Activated naive CD4-positive, alpha-beta T cell treated with anti-CD3 and anti-CD28 coated beads, Interleukin-2, amount 50 U/mL, for 72 hours (primary cell): ENCODE measurements at places on chromosomes 3 and 15. TPM values are rescaled to one million over a fixed set of nuclear protein-coding genes. Genes with fewer than 3 reads are reported as not detected.

Gene GRIP2
- total RNA-seq, result not detected

GRCh38 chr3:193029800-193030199 lies 112.1 kb upstream of the MB21D2 start:
- DNase-seq, result no peak

DNA sequence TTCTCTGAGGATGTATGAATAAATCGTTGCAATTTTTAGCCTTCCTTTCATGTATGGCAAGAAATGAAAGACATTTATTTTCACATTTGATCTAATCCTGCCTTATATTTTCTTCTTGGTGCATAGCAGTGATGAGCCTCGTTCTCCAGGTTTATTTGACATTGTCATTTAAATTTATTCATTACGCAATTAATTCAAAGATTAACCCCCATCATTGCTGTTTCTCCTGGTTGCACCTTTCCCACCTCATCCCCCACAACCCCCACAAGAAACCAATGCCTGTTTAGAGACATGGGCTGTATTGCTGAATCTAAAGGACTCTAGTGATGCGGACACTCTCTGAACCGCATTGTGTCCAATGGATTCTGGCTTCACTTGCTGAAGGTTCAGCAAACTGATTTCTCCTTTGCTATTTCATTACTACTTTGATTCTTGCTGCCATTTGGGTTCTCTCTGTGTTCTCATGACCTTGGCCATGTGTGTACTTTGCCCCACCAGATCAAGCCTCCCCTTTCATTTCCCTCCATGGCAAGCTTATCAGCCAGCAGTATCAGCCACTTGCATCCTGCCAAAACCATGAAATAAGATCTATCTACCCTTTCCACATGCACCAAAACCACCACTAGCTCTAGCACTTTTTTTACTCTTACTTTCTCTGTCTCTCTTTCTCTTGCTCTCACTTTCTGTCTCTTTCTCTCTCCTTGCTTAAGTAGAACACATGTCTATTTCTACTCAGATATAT lies 382.7 kb downstream of the GBE1 start:
- no peak for DNase-seq

DNA sequence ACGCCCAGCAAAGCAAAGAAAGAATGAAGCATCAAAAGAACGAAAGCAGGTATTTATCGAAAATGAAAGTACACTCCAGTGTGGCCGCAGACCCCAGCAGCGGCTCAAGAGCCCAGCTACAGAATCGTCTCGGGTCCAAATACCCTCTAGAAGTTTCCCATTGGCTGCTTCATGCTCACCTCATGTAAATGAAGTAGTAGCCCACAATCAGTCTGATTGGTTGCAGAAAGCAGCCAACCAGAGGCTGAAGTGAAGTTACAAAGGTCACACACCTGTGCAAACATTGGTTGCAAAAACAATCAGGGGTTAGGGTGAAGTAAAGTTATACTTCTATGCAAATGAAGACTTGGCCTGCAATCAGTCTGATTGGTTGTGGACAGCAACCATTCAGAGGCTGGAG lies 32.0 kb downstream of the SV2B start:
- no peak for DNase-seq

GRCh38 chr15:31481142-31481541 lies 154.5 kb downstream of the KLF13 start:
- DNase-seq, result no peak

DNA sequence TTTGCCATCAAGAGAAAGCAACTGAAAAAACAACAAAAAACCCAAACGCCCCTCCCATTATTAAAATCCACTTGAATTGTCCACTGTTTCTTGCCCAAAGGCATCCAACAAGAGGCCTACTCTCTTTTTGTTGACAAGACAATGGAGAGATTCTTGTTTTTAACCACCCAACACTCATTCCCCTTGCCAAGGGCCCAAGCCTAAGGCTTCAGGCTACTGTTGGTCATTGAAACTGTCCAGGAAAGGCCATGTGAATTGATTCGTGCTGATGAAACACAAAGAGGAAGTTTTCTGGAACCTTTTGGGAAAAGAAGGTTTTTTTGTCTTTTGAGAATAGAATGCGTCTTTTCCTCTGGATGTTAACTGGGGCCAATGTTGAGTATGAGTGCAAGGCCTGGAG lies 157.4 kb upstream of the PFN2 start:
- DNase-seq, result no peak

DNA sequence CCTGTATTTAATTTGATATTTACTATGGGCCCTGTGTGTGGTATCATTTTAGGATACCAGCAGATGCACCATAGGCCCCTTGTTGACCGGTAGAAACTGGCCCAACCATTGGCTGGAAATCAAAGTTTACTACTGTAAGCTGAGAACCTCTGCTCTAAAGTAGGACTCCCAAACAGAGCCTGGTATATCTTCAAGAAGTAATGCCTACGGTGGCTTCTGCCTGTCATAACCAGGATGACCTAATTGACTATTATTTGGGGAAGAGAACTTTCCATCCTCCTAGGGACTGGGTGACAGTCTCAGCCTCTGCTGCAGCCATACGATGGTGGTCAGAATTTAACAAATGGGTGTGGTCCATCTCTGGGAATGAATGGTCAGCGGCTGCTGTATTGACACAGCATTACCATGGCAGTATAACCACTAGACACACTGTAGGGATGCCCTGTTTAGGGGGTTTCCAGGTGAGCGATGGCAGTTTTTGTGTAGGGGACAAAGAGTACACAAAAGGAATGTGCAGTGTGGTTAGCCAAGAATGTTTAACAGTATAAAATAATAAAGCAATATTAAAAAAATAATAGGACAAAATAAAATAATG lies 37.3 kb downstream of the RARB start:
- no peak for DNase-seq
